Activated gamma-delta T cell treated with Interleukin-2 at 50 U/mL for 16 hours (primary cell): ENCODE measurements at places on chromosomes 5 and 9.

DNA sequence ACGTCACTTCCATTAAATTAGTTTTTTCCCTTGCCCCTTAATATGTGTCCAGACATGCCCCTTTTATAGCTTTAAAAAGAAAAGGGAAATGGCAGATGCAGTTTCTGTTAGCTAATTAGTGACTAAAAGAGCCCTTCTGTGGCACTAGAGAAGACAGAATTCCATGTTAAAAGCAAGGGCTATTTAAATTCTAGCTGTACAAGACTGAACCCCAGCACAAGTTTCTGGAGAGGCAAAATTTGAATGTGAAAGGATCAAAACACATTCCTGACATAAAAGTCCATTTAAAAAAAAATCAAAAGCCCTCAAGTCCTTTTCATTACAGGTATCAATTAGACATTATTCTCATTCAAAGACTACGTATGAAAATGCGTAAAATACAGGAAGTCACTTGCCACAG lies 78.7 kb downstream of the HAPLN1 start:
- DNase-seq, result no peak

DNA sequence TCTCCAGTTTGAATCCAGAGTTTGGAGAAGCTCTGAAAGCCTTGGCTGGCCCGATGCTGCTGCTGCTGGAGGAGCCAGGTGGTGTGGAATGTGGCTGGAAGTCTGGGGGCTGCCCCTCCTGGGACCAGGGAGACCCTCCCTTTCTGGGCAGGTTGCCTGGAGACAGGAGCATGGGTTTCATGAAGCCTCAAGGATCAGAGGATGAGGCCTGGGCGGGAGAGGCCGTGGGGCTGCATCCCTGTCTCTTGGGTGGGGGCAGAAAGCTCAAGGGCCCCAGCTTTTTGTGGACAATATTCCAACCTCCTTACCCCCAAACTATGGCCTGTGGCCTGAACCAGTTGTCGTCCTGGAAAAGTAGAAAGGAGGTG lies 10.1 kb downstream of the FGF18 start:
- DNase-seq, result no peak

DNA sequence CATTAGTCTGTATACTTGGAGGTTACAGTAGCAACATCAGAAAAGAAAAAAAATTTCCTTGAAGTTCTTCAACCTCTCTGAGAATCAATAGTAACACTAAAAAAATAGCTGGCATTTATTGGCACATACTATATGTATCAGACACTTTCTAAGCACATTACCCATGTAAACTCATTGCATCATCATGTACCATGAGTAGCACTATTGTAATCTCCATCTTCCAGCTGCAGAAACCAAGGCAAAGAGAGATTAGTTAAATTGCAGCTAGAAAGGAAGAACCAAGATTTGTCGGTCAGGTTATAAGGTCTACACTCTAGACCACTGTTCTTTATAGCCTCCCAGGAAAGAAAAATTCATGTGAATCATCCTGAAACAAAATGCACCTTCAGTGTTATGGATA lies 31.4 kb upstream of the RAB3C start:
- no peak for DNase-seq

DNA sequence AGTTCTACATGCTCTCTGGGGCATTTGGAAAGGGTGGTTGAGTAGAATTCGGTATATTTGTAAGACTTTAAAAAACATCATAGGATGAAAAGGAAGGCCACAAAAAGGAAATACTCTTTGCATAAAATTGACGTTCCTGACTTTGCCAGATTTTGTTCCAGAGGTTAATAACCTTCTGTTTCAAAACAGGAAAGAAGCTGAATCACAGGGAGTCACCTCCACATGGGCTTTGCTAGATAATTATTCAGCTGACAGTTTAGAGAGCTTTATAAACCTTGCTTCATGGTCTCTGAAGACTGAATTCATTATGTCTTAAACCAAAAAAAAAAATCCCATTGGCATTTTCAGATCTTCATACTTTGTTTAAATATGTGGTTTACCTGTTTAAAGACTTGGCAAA lies 203.7 kb downstream of the SEMA6A start:
- no peak for DNase-seq

GRCh38 chr5:155905364-155905763 lies 421.6 kb upstream of the SGCD start:
- DNase-seq, result no peak

DNA sequence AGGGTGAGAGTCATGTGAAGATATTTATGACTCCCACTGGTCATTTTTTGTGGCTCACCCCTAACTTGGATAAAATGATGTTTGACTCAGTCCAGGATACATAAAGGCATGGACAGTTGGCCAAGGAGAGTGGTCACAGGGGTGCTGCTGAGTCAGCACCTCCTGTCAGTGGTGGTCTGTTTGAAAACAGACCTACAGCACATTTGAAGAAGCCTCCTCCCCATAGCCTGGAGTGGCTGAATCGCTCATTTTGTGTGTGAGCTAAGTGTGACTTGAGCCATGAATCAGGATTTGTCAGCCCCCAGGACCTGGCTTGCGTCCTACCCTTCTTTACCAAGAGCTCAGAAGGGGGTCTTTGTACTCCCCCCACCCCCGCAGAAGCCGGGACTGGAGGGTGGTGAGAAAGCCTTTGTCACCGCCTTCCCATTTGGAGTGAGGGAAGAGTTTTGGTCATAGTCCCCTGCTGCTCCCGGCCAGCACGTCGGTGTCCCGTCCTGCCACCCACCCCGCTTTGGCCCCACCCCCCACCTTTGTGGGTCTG lies 35.6 kb downstream of the TRIO start:
- DNase-seq, result no peak

DNA sequence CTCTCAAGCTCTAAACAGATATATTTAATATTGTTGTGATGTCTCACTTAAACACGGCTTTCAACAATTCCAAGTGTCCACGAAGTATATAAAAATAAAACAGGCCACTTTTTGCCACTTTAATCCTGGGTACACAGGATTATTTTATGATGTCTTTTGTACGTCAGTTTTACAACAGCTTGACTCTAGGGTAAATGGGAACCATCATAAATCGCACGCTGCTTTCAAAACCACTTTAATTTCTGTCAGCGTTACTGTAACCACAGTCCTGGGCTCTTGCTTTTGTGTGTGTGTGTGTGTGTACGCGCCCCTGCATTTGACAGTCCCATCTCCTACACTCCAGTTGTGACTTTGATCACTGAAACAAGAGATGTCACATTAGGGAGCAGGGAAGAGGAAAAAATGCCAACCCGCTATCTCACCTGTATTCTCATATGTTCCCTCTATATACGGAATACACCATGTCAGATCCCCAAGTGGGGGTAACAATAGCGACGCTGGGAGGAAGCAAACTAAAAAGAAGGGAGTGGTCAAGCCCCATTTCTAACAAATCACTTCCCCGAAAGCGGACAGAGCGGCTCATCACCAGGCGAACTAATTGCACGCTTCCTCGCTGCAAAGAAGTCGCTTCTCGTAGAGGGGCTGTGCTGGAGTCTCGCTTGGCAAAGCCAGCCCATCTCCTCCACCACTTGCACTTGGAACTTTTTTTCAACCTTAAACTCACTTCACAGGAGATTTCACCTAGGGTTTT lies 1.2 kb downstream of the BNC2 start:
- DNase-seq, result no peak

DNA sequence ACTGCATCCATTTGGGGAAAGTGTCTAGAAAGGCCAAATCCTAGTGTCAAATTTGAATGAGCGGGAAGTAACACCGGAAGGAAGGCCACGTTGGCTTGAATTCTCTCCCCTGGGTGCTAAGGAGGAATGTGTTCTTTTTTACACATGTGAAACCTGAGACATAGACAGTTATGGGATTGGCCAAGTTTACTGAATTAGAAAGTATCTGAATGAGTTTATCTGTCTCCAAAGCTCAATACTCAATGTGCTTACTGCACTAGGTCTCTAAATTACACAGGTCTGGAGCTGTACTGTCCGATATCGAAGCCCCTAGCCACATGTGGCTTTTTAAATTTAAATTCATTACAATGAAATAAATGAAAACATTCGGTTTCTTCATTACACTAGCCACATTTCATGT lies 6.0 kb downstream of the DMRT1 start:
- DNase-seq, result no peak

GRCh38 chr9:100322954-100323536 lies 29.7 kb downstream of the TEX10 start:
- DNase-seq, result peak; percentile 10

DNA sequence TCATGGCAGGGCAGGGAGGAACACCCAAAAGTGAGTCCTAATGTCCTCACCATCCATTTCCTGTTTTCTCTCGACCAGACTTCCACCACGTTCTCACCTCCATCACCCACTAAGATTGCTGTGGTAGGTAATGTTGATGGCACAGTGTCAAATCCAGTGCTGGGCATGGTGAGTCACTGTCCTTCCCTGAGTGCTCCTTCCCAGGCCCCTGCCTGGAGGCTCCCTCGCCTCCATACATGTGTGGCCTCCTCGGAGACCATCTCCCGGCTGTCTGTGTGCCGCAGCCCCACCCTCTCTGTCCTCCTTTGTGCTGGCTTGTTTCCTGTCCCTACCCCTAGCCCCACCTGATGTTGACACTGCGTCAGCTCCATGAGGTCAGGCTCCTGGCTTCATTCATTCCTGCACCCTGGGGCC lies 177.5 kb downstream of the SYK start:
- no peak for DNase-seq

DNA sequence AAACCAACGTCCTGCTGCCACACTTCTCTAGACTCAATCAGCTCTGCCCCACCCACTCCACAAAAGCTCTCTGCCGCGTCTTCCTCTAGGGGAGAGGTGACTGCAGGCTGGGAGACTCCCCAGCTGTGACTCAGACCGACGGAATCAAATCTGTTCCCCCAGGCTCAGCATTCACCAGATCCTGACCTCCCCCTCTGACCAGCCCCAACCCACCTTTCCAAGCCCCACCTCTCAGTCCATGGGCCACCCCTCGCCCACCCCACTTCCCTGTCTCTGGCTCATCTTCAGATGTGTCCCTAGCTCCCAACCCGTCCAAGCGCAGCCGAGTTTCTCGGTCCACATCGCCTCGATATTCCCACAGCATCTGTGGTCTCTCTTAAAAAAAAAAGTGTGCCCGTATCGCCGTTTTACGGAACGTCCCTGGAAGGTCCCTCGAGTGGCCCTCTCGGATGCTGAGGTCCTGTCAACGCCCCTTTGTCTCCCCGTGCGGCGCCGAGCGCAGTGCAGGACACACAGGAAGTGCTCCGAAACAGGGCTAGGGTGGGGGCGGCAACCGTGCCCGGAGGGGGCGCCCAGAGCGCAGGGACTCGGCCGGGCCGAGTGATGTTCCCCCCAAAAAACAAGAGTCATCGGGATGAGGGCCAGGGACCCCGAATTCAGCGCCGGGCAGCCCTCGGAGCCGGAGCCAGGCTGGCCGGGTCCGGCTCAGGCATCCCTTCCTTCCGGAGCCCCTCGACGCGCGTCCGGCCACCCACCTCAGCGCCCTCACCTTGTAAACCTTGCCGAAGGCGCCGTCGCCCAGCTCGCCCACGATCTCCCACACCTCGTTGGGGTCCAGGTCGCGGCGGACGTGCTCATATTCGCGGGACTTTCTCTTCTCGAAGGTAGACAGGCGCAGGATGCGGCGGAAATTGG lies 649 bp downstream of the STK10 start:
- DNase-seq, result peak; percentile 68

DNA sequence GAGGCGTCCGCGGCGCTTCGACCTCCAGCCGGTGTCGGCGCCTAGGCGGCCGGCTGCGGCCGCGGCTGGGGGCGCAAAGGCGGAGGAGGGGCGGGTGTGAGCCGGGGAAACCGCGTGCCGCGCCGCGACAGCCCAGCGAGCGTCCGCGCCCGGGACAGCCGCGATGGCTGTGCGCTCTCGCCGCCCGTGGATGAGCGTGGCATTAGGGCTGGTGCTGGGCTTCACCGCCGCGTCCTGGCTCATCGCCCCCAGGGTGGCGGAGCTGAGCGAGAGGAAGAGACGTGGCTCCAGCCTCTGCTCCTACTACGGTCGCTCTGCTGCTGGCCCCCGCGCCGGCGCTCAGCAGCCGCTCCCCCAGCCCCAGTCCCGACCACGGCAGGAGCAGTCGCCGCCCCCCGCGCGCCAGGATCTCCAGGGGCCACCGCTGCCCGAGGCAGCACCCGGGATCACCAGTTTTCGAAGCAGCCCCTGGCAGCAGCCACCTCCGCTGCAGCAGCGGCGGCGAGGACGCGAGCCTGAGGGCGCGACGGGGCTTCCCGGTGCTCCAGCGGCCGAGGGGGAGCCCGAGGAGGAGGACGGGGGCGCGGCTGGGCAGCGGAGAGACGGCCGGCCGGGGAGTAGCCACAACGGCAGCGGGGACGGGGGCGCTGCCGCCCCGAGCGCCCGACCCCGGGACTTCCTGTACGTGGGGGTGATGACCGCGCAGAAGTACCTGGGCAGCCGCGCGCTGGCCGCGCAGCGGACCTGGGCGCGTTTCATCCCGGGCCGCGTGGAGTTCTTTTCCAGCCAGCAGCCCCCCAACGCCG lies 605 bp downstream of the CHSY3 start:
- no peak for DNase-seq

DNA sequence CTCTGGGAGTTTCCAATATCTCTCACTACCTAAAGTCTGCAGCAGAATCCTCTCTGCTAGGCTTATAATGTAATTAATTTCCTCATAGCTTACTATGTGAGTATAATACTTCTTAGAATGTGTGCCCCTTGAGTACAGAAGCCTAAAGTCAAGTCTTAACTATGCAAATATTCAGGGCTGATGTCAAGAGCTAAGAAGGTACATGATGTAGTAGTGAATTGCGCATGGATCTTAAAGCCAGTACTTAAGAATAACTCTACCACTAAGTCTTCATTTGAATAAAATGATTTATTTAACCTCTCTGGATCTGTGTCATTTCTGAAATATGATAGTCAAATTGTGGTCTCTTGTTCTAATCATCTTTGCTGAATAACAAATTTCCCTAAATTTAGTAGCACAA lies 442.9 kb downstream of the DTWD2 start:
- DNase-seq, result no peak

DNA sequence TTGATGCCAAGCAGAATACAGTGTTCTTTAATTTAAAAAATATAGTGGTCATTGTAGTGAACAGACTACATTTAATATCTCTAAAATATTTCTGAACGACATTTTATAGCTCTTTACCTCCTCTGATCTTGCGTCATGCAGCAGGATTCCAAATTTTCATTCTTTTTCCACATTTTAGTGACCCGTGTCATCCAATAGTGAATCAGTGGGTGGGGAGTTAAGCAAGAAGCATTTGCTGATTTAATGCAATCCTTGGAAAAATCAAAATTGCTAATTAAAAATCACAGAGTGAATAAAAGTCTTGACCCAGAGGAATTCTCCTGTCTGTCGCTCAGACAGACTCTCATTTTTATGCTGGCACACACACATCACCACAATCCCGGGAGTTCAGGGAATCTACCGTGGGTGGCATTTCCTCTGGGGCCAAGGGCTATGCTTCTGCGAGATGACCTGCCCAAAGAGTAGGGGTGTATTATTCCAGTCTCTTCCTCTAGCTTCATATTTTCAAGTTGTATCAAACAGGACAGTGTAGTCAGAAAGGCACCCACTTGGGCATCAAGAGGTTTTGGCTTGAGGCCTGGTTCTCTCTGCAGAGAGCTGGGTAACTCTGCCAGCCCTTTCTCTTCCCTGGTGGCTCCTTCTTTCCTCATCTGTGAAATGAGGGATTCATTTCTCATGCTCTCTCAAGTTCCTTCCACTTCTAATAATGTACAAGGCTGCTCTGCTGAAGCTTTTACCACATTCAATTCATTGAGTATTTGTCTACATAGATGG lies 24.8 kb upstream of the OTP start:
- DNase-seq, result no peak
